ENCODE measurements at places on chromosomes 2 and 18.

DNA sequence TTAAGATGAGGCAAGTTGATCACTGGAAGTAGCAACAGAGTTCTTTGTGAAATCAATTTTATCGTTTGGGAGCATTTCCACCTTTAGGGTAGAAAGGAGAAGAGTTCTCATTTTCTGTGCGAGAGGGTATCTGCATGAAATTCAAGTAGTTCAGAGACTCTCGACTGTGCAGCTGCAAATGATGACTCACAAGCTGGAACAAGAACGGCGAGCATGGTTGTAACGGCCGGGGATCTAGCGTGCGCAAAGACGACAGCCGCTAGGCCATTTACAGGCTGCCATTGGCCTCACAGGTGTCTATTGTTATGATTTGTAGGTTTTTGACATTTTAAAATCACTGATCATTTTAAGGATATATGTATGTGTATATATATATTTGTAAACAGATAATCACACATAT, 5.2 kb downstream of the KLHL29 start:
- DNase-seq, result no peak

- no peak for DNase-seq
Measured at GRCh38 chr2:4995466-4995865, 696.7 kb upstream of the SOX11 start.

GRCh38 chr2:33655626-33656320, 56.7 kb upstream of the FAM98A start:
- DNase-seq, result no peak

GRCh38 chr2:70994009-70994698, 519 bp downstream of the TEX261 start:
- no peak for DNase-seq

GRCh38 chr2:48247206-48247605, 282.7 kb upstream of the STON1 start:
- DNase-seq, result no peak

GRCh38 chr2:238563551-238563950, 136.8 kb downstream of the ASB1 start:
- no peak for DNase-seq

GRCh38 chr18:36899289-36899688, 70.4 kb downstream of the KIAA1328 start:
- DNase-seq, result peak; percentile 6

GRCh38 chr2:72338076-72338475, 190.4 kb upstream of the CYP26B1 start:
- no peak for DNase-seq

- DNase-seq, result no peak
Measured at GRCh38 chr2:192669505-192670091, 474.9 kb upstream of the TMEFF2 start.

GRCh38 chr2:182716650-182716979, 558 bp downstream of the DNAJC10 start:
- DNase-seq, result no peak

DNA sequence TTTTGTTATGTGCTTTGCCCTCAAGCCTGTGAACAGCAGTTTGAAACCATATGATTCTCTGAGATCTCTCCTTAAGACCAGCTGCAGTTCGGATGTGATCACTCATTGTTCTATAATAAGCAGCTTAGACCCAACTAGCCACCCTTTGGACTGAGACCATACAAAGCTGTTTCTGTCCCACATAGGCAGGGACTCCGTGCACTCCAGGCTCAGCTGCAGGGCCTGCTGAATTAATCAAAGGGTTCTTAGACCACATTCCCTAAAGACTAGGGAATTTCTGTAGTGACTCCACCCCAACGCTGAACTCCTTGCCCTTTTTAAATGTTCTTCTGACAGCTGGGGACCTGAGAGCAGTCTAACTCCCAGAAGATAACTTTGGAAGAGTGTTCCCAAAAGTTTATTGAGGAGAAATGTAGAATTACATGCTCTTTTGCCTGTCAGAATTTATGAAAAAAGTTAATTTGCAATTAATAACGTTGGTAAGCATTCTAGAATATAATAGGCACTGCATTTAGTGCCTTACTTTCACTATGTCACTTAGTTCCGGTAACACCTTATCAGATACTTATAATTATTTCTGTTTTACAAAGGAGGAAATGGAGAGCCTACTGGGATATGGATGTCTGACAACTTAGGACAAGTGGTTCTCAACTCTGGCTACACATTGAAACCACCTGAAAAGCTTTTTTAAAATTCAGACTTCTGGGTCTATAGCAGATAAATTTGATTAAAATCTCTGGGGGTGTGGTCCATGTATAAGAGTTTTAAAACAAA, 42.3 kb downstream of the GULP1 start:
- no peak for DNase-seq

DNA sequence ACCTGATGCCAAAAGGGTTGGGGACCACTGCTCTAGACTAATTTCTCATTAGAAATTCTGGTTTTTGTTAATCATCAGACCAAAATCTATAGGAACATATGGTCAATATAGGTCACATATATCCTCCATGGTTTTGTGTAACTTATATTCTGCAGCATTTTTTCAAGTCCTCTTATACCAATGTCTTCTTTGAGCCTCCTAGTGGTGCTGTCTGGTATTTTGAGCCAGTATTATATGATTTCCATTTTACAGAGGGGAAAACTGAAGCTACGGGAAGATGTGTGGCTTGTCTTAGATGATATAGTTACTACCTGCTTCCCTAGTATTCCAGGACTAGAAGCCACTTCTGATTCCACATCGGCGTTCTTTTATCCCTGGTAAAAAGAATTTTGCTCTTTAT, 13.8 kb downstream of the MAPK4 start:
- no peak for DNase-seq

GRCh38 chr2:41937921-41938708, 109.7 kb upstream of the PKDCC start:
- no peak for DNase-seq

DNA sequence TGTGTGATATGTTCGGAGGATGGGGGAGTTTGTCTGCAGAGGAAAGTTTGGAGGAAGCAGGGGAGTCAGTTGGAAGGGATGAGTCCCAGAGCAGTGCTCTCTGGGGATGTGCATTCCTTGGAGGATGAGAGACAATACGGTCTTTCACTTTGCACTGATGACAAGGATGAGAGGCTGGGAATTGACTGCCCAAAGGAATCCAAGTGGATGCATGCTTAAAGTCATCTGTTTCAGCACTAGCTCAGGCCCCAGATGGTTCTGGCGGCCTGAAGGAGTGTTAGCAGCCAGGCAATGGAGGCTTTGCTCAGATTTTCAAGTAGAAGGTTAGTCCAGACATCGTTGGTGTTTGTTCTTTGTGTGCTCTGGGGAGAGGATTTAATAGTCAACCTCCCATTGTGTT, 100.2 kb downstream of the CRIM1 start:
- DNase-seq, result no peak

DNA sequence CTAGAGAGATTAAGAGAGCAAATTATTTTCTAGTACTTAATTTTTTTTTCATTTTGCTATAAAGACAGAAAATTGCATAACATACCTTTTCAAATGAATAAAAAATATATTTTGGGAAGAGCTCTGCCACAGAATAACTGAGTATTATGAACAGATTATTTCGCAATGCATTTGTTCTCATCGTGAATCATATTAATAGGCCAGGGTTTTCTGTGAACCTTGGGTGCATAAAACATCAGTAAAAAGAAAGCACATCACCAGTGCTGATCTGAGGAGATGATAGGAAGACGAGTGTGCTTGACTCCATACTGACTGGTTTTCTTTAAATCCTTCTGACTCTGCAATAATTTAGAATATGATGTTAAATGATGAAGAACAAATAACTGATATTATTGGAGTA, 409.1 kb downstream of the CPS1 start:
- DNase-seq, result no peak

DNA sequence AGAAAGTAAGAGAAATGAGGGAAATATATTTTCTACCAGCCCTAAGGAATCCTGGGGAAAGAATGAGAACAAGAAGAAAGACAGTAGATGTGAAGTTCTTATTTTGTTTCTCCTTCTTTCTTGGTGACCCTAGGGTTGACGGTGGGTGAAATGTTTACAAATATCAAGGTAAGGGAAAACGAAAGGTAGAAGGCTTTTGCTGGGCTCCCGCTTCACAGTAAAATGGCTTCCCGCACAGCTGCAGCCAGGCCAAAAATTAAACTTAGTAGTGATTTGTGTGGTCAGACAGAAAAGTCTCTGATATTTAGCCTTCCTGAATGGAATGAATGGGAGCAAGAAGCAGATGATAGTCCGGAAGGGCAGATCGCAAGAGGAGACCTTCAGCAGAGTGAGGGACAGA, 99.1 kb upstream of the COL3A1 start:
- no peak for DNase-seq

GRCh38 chr2:206456078-206456754, 12.9 kb downstream of the ADAM23 start:
- no peak for DNase-seq

DNA sequence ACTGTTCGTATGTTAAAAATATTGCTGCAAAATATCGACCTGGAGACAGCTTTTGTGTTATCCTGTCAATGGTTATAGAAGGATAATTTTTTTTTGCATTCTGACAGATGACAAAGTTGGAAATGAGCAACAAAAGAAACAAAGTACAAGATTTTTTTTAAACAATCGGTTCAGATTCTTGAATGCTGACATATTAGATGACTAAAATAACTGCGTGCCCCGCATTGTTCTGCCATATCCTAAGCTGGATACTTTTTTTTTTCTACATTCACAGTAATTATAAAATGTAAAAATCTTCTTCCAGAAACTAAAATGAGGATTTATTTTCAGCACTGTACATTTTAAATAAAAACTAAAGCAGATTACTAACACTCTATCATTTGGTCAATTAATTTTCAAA, 67.1 kb downstream of the ABCG8 start:
- no peak for DNase-seq

GRCh38 chr2:190486037-190486623, 48.4 kb downstream of the NEMP2 start:
- DNase-seq, result no peak

- peak; percentile 11 for DNase-seq
Measured at GRCh38 chr2:75224636-75225094, 25.3 kb upstream of the TACR1 start.

DNA sequence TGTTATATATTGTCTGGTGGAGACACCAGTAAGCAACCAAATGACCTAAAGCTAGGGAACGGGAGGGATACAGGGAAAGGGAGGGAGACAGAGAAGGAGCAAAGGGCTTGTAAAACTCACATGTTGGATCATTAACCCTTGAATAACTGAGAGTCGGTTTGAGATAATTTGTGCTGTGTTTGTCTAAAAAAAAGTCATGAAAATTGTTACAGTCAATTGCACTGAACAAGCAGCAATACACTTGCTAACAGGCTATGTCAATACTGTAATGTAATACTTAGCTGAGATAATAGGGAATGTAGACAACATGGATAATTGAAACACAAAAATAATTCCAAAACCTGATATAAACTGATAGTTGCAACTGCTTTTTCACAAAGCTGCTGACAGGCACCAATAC, 71.3 kb upstream of the ZNF521 start:
- no peak for DNase-seq

DNA sequence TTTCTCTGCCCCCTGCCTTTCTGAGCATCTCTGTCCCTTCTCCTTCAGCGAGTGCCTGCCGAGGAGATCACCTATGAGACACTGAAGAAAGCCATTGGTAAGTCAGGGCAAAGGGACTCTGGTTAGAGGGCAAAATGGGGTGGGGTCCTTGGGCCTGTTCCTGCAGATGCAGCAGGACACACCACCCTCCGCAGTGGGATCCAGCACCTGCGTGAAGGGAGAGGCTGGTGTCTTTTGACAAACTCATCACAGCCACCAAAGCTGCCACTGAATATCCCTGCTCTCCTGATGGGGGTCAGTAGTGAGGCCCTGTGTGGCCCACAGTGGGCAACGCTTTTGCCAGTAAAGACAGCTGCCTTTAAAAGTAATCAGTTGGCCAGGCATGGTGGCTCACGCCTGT, 18.7 kb downstream of the POMC start:
- no peak for DNase-seq

- DNase-seq, result no peak
Measured at GRCh38 chr2:75600461-75601011, 39.8 kb upstream of the EVA1A start.

DNA sequence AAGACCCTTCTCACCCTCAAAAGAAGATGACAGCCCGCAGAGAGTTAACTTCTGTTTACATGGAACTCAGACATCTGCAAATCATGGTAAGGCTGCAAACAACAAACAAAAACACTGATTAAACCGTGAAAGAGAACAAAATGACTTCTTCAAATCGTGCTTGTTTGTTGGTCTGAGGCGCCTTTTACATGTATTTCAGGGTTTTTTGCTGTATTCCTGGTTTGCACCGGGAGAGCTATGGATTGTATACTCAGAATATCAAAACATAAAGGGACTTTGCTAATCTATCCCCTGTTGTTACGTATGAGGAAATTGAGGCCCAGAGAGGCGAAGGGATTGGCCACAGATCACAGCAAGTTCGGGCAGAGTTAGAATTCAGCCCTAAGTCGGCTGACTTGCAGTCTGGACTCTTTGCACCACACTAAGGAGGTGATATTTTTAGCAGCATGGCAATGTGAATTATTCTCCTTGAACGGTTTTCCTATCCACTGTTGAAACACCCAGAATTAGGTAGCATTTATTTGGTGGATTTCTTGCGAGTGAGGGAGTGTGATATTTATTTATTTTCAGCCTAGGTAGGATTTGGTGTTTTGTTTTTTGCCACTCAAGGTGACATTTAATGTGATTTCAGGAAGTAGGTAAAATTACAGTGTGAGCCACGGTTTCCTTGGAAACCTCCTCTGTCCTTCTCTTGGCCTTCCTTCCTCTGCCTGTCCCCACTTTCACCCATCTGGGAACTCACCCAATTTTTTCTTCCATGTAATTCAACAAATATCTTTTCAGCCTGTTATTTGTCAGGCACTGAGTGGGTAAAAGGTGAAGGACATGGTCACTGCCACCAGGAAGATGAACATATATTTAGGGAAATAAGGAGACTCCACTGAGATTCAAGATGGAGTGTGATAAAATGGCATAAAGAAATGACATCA, 980 bp upstream of the PDE6D start:
- no peak for DNase-seq

DNA sequence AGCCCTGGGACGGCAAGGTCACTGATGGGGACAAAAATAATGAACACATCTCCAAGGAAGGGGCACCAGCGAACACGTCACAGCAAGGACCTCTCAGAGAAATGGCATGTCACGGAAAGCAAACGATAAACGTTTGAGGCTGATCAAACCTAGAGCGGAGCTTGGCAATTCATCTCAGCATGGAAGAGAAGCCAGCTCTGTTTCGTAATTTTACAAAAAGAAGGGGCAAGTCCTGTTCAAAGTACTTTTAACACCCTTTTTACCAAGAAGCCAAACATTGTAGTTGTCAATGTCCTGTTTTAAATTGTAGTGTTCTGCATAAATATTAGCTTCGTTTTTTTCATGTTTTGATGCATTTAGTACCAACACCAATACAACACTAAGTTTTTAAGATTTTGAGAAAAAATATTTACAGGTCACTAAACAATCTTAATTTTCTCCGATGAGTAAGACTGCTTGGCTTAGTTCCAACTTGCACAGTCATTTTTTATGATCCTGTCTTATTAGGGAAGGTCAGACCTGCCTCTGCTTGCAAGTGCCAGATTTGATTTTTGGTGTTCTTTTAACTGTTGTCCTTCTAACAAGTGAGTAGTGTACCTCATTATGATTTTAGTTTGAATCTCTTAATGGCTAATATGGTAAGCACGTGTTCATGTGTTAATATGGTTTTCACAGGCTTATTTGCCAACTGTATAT, 818.5 kb upstream of the SALL3 start:
- no peak for DNase-seq

Measured in NCI-H1694 (cell line).